ENCODE measurements at places on chromosomes 12 and 14.

DNA sequence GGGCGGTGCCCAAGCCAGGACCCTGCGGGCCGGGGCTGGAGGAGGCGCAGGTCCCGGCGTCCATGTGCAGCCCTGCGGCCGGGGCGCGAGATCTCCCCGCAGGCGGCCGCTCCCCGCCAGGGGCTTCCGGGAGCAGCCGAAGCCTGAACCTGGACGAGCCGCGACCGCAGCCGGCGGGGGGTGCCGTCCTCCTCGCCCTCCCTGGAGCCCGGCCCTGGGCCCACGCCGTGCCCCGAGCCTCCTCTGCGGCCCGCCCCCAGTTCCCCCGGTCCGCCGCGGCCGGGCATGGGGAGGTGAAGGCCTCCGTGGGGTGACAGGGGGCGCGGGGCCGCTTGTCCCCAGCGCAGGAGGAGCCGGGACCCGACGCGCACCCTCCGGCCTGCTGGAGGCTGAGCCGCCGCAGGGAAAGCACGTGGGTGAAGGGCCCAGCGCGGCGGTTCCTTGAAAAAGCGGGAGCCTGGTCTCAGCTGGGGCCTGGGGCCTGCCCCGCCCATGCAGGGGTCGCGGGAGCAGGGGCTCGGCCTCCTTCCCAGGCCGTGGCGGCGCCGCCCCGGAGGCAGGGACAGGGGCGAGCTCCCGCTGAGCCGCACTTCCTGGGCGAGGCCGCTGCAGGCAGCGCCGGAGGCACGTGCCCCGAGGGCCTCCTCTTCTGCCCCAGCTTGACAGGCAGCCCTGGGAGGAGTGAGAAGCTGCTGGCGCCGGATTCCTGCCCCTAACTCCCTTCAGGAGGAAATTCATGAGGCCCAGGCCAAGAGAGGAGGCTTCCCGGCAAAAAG lies 55.6 kb upstream of the PPP2R5C start:
- peak; percentile 46 for DNase-seq

- peak; percentile 73 for DNase-seq
Measured at GRCh38 chr12:124939421-124940142, 25.1 kb upstream of the UBC start.

DNA sequence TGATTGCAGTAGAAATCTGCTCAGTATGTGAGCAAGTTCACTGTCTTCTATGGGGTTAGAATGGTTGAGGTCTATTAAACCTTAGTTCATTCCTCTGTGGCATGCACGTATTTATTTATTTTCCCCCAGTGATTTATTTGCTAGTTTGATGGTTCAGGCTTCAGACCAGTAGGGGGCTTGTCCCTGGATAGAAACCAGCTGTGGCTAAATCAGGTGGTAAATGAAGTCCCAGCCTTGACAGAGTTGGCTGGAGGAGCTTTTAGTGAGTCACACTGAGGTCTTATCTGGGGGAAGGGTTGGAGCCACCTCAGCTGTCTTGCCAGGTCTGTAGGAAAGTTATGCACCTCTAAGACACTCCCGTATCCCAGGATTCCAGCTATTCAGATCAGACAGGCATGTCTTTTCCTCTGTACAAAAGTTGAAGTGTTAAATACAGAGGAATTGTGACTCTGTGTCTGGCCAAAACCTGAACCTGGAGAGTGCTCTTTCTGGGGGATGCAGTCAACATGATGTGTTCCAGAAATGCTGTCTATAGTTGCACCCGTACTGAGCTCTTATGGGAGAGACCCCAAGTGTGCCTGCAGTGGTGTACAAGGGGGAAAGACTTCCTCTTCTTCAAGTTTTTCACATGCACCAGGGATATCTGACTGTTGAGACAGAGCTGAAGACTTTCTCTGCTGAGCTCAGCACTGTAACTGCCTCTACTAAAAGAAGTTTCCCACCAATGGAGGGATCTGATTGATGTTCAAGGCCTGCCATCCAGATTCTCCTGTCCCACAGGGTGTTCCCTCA lies 1322.1 kb downstream of the TMEM121 start:
- DNase-seq = no peak

DNA sequence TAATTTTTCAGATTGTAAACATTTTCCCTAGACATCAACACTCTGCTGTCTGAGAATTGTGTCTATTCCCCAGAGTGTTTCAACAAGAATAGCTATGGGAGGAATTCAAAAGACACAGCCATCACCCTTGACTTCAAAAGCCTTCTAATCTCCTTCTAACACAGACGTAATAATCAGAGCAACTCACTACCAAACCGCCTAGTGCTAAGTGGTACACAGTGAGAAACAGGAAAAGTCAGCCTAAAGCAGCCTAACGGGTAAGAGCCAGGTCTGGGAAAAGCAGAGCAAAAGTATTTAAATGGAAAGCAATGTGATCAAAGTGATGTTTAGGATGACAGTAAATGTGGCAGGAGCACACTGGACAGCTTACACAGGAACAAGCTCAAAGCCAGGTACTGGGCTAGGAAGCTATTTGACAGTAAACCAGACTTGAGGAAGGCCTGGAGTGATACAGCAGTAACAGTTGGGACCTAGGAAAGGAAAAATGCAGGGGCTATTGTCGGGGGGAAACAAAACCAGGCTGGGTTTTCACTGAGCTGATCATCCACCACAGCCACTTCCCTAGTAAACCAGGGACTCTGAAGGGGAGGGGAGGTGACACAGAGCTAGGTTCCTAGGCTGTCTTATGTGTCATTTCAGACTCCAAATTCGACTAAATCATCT lies 29.4 kb downstream of the CORO1C start:
- DNase-seq = no peak

DNA sequence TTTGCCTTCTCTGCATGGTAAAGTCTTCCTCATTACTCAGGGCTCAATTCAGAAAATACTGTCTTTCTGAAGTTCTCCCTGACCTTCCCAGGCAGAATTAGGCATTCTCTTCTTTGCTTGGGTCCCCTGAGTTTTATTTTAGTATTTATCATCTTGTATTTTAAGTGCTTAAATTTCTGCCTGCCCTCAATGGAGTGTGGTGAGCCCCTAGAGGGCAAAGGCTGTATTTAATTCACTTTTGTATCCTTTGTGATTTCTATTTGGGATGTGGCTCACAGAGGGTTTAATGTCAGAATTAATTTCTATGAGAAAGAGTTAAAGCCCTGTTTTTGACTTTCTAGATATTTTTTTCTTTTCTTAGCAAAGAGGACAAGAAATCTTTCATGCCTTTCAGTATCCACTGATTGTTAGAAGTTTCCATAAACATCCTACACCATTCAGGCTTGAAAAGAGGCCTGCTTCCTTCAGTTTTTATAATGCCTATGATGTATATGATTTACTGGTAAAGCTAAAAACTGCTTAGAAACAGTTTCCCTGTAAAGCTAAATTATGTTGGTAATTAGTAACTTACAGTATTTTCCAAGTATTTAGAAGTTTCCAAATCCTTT lies 55.6 kb upstream of the PTPRB start:
- peak; percentile 40 for DNase-seq

DNA sequence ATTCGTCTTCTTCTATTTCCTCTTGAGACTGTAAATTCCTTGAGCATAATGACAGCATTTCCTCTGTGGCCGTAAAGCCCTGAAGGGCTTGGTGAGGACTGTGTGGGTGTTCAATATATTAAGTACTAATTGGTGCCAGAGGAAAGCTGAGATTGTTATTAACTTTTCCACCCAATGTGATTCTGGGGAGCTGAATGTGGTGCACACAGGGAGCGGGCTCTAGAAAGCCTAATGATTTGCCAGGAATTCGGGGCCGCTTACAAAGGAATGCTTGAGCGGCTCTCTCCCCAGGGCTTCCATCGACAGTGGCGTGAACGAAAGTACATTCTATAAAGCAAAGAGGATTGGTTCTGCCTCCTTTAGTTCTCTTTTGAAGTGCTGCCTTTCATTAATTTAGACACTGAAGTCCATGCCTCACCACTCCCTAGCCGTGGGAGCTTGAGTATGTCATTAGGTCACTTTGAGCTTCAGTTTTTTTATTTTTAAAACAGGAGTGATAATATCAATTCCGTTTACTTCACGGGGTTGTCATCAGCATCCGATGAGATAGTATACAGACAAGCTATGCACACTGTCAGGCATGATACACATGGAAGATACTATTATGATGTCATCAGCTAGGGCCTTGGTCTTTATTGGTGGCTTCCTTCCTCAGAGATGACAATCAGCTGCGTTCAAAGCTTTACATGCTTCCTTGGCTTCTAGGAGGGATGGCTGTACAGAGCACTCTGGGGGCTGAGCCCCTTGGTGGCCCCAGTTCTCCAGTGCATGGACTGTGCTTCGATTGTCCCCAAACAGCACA lies 11.0 kb upstream of the GSG1 start:
- peak; percentile 70 for DNase-seq

DNA sequence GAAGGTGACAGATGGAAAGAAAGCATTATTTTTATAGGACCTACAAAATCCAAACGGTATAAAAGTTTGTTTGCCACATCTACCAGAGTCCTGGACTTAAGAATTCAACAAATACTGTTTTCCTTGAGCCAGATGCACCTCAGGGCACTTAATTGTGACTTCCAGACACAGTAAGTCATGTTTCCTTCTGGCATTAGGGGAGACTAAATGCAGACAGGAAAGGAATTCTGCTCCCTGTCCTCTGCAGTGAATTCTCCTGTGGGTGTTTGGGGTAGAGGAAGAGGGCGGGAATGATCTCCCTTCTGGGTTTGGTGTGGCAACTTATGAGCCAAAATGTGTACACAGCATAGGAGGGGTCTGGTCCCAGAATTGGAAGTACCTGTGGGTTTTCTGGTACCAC lies 93.9 kb upstream of the ZDHHC17 start:
- DNase-seq = no peak

DNA sequence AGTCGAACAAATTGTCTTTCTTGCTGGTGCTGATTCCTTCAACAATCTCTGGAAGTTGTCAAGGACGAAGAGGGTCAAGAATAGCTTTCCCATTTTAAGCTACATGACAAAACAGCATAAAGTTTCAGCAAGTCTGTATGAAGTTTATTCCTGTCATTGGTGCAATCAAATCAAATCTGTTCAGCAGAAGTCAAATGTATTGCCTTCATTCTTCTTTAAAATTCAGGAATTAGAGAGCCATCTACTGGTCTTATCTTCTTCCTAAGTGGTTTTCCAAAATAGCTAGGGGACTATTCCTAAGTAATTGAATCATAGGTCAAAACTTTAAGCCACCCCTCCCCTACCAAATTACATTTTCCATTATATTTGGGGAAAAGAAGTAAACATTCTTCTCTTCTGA lies 990.2 kb downstream of the GALC start:
- no peak for DNase-seq

DNA sequence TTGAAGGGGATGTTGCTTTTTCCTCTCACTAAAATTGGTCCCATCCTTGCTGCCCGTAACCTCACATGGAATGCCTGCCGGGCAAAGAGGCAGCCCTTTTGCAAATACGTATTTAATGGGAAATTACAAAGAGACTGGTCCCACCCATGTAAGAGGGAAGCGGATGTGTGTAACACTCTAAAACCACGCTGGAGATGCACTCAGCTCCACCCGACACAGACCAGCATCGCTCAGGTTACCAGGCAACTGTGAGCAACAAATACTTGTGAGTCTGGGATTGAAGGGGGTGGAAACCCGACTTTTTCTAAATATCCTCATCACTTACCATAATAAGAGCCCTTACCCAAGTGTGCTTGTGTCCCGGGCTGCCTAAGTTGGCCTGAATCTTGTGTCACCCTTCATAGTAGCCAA lies 47.7 kb downstream of the ELK3 start:
- DNase-seq = no peak

GRCh38 chr14:39454906-39455539 lies 22.8 kb upstream of the FBXO33 start:
- no peak for DNase-seq

DNA sequence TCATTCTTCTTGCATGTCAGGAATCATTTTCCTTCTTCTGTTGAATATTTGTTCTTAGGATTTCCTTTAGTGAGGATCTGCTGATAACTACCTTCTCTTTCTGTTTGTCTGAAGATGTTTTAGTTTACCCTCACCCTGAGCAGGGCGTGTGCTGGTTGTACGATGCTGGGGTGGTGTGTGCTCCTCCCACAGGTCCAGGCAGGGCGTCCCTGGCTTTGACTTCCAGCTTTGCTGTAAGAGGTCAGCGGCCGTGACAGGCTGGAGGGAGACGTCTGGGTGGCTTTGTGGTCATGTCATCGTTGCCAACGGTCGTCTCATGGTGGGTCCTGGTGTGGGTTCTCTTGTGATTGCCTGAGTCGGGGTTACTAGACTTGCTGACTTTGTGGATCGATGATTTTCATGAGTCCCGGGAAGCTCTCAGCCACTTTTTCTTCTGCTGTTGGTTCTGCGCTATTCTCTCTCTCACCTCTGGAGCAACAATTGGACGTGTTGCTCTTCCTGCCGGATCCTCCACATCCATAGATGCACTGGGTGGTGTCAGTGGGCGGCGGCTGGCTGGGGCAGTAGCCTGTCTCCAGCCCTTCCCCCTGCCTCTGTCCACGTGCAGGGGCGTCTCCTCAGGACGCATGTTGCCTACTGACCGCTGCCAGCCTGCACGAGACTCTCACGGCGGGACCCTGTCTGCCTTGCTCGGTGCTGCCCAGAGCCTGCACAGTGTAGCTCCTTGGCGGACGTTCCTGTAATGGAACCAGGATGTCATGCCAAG lies 8.4 kb downstream of the PACS2 start:
- DNase-seq = no peak

DNA sequence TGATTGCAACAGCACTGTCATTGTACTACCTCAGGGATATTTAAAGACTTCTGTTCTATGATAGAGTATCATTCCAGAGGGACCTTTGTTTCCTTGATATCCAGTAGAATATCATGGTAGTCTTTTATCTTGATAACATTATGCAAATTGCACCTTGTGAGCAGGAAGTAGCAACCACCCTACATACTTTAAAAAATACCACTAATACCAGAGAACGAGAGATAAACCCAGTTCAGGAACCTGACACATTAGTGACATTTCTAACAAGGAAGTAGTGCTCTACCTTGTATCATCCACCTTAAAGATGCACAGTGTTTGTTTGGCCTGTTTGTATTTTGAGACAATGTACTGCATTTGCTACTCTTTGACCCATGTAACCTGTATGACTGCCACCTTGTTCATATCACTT lies 8.8 kb upstream of the MAP4K5 start:
- DNase-seq = no peak

GRCh38 chr14:61690982-61691381 lies 4.3 kb upstream of the HIF1A start:
- DNase-seq = no peak

GRCh38 chr14:64510825-64511671 lies 6.5 kb downstream of the ZBTB1 start:
- peak; percentile 47 for DNase-seq

GRCh38 chr12:11846488-11846887 lies 197.0 kb downstream of the ETV6 start:
- no peak for DNase-seq

- peak; percentile 15 for DNase-seq
Measured at GRCh38 chr14:49294621-49295148, 291.5 kb downstream of the RPS29 start.

DNA sequence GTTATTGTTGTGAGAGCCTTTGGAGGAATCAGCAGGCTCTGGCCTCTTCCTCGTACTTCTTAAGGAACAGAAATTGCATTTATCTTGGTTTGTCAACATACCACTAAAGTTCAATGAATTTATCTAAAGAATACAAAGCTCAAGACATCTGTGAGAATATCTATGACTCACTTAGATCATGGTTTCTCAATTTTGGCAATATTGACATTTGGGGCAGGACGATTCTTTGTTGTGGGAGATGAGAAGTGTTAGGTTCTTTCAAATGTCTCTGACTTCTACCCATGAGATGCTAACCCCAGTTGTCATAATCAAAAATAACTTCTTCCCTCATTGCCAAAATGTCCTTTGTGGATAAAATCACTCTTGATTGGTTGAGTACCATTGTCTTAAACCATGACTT lies 1190.3 kb downstream of the GALC start:
- no peak for DNase-seq

- no peak for DNase-seq
Measured at GRCh38 chr12:88303335-88303734, 161.2 kb downstream of the TMTC3 start.

GRCh38 chr12:57196439-57196838 lies 20.2 kb upstream of the NXPH4 start:
- no peak for DNase-seq

Measured in iPS-NIHi11 (cell line).